Cortex of kidney (tissue), 1 donor: ENCODE measurements at places on chromosomes 2 and 18.

GRCh38 chr2:153499439-153499838 lies 20.9 kb upstream of the RPRM start:
- DNase-seq, result no peak

DNA sequence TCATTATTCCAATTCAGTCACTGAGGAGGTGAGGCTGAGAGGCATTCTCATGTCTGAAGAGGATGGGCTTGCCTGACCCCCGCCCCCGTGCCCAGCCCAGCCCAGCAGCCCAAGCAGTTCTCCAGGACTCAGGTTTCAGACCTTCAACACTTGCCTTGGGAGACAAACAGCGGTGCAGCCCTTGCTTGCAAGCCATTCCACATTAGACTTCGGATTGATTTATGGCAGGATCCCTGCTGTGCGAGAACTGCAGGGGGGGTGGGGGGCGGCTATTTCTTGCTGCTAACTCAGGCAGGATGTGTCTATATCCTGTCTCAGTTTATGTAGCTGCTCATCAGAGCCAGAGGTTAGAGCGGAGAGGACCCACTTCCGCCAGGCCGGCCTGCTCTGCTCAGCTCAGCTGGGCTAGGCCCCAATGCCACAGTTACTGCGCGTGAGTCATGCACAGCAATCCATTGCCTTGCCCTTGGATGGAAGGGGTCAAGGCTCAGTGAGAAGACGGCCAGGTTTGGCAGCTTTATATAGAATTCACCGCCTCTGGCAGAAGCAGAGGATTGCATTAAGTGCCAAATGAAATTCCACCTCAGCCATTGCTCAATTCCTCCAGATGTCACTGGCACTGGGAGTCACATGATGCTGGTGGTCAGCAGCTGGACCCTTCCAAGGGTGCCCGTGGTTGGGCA lies 1.8 kb downstream of the GYPC start:
- DNase-seq, result no peak

GRCh38 chr2:67318993-67319481 lies 78.1 kb upstream of the ETAA1 start:
- DNase-seq, result no peak

- no peak for DNase-seq
Observed at GRCh38 chr2:209424781-209425470, 1.1 kb downstream of the MAP2 start.

DNA sequence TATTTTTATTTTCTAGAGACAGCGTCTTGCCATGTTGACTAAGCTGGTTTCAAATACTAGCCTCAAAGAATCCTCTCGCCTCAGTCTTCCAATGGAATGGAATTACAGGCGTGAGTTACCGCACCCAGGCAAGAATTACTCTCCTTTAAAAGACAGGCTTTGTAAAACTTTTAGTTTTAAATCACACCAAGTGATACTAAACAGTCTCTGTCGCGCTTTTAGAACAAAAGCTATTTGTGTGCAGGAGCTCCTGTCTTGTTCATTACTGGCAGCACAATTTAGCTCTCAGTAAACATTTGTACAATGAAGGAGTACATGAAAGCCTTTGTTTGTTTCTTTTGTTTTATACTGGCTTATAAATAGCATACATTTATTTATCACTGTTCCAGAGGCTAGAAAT lies 1719.2 kb upstream of the PIK3C3 start:
- no peak for DNase-seq

- no peak for DNase-seq
Observed at GRCh38 chr2:15389326-15389700, 171.8 kb downstream of the NBAS start.

DNA sequence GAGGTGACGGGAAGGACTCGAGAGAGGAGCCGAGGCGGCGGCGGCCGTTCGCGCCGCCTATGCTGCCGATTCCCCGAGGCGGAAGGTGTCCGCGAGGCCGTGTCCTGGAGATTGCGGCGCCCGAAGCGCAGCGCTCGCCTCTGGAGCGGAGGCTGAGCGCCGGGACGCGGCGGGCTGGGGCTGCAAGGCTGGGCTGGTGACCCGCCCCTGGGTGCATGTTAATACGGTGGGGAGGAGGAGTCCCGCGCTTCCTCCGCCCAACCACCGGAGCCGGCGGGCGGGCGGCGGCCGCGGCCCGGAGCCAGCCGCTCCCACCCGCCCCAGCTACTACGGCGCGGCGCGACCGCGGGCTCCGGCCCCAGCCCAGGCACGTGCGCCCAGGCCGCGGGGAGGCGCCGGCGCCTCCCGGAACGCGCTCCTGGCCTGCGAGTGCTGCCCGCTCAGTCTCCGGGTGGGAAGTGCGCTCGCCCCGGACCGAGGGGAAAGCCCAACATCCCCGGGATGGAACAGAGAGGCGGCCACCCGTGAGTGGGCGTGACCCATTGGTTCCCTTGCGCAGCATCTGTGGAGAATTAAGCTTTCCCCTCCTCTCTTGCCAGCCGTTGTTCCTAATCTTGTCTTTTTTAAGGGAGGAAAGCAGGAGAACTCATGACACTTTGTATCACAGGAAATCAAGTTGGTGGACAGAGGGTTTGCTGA lies at the start of gene DLGAP1:
DLGAP1 (minus strand) TSS at position 195 of the 699 bp plus-strand sequence.
- no peak for DNase-seq

DNA sequence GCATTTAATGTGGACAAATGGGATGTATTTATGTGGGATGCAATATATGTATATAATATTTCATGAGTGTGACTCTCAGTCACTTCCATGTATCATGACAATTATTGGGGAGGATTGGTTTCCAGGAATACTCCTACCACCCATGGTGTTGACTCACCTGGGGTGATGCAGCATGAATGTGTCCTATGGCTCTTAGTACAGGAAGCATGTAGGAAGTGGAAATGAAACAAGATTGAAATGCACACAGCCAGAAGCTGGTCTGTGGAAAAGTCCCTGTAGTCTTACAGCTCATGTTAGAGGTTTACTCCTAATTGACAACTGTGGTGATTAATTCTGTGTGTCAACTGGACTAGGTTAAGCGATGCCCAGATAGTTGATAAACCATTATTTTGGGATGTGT lies 89.3 kb upstream of the HAAO start:
- DNase-seq, result no peak

DNA sequence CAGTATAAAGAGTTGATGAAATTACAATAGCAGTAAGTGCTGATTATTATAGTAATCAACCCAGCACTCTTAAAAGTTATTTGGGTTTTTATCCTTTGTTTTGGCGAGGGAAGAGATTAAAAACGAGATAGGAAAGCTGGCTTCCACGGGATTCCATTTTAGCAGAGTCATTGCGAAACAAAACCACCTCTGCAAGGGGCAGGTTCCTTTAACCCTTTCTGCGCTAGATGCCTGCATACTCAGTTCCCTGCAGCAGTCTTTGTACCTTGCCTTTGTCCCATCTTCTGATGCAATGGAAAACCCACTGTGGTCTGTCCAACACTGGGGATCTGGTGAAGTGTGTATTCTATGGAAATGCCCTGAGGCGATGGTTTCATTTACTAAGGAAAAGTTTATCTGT lies 2.7 kb downstream of the YPEL5 start:
- DNase-seq, result no peak

- no peak for DNase-seq
Observed at GRCh38 chr2:216426166-216426777, 14.0 kb downstream of the SMARCAL1 start.

- no peak for DNase-seq
Observed at GRCh38 chr2:218811382-218811781, 20.2 kb downstream of the PRKAG3 start.

- DNase-seq, result no peak
Observed at GRCh38 chr18:25237571-25238267, 114.2 kb downstream of the ZNF521 start.

GRCh38 chr2:102197389-102198137 lies 10.7 kb downstream of the IL1RL2 start:
- DNase-seq, result no peak

- no peak for DNase-seq
Observed at GRCh38 chr2:212733273-212733672, 194.7 kb upstream of the ERBB4 start.

DNA sequence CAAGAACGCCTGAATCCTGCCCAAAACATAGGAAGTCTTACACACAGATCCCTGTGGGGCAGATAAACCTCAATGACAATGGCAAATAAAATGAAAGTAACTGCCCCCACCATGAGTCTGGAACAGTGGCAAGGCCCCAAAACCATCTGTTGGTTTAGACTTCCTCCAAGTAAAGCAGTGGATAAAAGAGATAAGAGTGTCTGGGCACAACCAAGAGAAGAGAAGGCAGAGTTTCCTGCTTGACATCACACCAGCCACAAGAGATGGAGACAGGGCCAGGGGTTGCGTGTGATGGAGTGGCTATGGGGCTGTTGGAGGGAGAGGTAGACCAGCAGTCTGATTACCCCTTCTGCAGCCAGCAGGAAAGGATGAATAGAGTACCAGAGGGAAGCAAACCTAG lies 212.1 kb upstream of the POU3F3 start:
- no peak for DNase-seq

- no peak for DNase-seq
Observed at GRCh38 chr2:6653281-6653750, 212.4 kb downstream of the CMPK2 start.

DNA sequence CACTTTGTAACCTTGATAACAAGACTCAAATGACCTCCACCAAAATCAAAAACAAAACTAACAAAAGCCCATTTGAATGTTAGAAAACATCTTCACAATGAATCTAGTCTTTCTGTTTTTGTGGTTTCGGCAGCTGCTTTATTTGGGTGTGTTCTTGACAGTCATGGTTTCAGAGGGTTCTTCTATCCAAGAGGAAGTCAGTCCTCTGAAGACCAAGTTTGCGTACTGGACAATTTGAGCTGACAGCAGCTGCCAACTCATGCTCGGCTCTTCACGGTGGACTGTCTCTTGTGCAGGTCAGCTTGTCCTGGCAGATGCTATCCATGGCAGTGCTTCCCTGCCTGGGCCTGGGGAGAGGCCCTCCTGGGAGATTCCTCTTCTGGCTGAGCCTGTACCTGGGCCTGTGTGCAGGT lies 91.0 kb downstream of the TMEM17 start:
- DNase-seq, result no peak

DNA sequence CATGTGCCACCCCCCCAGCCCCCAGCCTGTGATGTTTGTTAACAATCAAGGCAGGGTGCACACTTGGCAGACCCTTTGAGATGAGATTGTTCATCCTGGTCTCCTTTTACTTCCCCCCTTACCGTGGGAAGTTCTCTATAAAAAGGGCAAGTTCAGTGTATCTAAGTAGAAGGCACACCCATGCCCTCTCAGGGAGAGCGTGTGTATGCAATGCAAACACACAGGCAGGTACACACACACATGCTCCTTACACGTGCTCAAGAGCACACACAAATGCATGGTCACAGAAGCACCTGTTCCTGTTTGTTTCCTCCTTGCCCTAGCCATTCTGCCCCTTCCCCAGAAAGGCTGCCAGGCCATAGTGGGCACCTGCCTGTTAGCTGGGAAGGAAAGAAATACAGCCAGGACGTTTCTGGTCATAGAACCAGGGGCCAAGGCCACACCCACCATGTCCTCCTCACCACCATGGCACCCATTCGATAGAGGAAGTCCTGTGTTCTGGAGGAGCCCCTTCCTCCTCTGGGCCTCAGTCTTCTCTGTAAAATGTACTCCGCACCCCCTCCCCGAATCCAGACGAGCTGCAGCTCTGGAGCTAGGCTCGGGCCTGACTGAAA lies 3.1 kb downstream of the ATOH8 start:
- no peak for DNase-seq

DNA sequence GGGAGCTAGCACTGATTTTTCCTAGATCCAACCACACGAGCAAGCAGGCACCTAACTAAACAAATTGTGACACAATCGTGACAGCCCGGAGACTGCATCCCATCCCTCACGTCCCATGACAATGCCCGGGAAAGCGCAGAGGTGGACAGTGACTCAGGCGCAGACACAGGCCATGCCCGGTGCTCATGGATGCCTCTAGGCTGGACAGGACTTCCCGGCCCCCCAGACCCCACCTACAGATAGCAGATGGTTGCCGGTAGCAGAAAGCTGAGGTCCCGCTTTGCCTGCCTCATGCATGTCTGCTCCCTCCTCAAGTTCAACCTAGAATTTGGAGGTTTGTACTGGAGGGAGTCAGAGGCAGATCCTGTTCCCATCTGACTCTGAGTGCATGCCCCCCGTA lies 81.0 kb downstream of the TPO start:
- no peak for DNase-seq

GRCh38 chr18:48172226-48173006 lies 236.8 kb downstream of the ZBTB7C start:
- DNase-seq, result no peak

- no peak for DNase-seq
Observed at GRCh38 chr18:23189099-23189498, 53.8 kb downstream of the CABLES1 start.

DNA sequence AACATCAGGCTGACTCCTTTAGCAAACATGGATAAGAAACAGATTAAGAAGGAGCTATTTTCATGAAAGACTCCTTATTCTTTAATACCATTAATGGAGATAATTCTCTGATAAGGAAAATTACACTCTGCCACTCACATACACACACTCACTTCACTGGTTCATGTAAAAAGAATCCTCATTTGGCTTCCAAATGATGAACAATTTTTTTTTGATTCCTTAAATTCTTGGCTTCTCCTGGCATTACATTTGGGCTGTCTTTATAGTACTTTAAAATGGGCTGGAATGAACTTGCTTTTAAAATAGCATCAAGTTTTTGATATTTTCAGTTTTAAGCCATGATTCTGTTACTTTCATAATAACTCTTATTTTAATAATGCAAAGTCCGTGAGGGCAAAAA lies 328.6 kb downstream of the SLC8A1 start:
- no peak for DNase-seq

- no peak for DNase-seq
Observed at GRCh38 chr2:9286554-9287399, 80.2 kb downstream of the ASAP2 start.

DNA sequence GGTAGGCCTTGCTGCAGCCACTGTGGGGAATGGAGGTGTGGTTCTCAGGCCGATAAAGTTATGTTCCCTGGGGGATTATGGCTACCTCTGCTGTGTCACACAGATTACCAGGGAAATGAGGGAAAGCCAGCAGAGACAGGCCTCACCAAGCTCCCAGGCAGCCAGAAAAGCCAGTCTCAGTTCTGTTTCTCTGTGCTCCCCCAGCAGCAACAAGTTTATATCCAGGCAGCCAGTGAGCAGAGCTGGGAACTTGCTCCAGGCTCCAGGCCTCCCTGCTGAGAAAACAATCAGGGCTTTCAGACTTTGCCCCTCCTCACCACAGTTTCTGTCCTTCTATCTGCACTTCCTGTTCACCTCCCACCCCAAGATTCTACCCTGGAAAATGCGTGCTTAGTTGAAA lies 596.6 kb upstream of the GYPC start:
- DNase-seq, result no peak

DNA sequence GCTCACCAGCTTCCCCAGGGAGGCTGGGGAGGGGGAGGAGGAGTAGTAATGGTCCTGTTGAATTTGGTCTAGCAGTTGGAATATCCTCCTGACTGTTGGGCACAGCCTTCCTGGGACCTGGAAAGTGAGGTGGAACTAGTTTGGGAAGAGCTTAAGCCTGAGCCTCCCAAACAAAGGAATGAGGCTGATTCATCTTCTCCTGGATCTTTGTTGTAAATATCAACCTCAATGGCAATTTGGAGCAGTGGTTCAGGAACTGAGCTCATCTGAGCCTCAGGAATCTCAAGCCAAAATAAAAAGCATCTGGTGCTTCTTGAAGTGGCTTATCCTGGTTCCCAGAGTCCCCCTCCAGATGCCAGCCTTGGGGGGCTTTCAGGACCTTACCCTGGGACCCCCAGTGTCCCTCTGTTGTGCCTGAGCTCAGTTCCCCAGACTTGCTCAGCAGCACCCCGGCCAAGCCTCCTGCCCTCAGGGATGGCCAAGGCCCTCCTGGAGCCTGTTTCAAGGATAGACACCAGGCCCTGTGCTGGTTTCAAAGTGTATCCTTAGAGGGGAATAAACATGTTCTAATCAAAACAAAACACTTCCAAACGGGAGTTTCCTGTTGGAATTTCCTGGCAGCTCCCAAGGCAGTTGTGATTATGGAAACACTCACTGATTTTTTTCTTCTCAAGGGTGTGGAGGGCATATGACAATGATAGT lies 112.6 kb downstream of the DDX1 start:
- no peak for DNase-seq
